NCI-H1436 (cell line): ENCODE measurements at places on chromosomes 13 and 19.

- no peak for DNase-seq
Measured at GRCh38 chr19:40601134-40601974, at the start of gene LTBP4. Gene LTBP4 (plus strand): TSS chr19:40601369. CDS start chr19:40601388, 19 bp downstream.

DNA sequence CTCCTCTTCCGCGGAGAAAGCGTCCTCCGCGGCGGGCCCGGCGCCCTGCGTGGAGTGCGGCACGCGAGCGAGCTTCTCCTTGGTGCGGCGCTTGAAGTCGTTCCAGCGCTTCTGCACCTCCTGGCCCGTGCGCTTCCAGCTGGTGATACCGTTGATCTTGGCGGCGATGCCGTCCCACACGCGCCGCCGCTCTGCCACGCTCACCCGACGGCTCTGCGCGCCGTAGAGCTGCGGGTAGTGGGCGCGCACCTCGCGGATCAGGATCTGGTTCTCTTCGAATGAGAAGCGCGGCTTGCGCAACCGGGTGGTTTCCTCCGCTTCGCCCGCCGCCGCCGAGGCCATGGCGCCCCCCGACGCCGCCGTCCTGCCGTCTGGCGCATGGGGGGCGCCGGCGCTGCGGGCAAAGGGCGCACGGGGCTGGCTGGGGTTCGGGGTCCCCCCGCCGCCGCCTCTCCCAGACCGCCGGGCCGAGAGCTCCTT, 941 bp downstream of the MYPOP start:
- DNase-seq = peak; percentile 5

DNA sequence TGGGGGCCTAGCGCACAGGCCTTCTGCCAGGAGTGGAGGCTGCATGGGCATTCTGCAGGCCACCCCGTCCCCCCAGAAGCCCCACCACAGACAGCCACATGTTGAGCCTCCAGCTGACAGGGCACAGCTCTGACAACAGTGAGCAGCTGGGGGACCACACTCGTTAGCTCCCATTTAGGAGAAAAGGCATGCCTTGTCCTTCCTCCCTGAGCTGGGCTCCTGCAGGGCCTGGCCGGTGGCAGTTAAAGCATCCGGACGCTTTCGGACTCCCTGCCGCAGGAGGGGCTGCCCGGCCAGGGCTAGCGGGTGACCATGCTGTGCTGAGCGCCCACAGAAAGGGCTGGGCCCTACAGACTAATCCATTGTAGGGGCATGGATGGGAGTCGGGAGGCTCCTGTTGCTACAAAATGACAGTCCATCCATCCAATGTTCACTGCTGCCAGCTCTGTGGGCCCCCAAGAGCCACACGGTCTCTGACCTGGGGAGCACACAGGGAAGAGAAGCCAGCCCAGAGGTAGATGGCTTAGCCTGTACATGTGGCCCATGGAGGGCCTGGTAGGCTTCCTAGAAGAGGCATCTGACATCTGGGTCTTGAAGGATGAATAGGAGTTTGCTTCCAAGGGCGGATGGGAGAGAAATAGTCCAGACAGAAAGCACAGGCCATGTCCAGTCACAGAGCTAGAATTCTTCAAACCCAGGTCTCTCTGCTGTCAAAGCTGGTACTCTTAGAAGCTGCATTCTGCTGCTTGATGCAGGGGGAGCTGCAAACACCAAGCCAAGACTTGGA, 116.5 kb upstream of the VSTM2B start:
- no peak for DNase-seq

DNA sequence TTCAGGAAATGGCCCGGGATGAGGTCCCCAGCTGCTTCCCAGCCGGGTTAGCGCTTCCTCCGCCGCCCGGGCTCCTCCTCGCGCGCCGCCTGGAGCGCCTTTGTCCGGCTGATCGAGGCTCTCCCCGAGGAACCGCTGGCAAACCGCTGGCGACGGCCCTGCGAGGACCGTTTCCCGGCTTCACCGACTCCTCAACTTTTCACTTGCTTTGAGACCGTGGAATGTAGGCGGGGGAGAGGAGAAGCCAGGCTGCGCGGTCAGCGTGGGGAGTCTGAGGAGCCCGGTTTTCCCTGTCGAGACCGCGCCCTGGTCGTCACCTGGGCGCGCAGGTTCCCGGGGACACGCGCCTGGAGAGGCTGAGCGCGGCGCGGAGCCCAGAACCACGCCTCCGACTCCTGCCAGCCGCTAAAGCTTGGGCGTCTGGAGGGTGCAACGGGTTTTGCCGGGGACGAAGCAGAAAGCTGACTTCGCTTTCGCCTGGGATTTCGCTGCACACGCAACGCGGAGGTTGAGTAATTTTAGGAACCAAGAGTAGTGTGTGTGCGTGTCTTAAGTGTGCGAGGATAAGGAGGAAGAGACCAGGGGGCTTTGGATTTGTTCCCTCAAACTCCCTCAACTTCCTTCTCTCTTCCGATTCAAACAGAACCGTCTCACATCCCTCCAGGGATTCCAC, 7.3 kb upstream of the DGKH start:
- DNase-seq = no peak

DNA sequence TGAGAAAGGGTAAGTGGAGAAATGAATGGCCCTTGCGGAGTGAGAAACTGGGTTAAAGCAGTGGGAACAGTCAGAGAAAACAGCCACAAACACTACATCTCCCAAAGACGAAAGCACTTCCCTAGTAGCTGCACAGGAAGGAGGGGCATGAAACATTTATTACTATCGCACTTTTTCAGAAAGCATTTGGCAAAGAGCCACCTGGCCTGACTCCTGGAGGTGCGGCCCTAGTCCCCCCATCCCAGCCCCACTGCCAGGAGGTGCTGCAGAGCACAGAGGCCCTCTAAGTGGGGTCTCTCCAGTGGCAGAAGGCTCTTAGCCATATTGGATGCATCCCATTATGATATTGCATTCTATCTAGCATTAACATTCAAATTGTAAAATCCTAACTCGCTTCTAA, 55.8 kb downstream of the MTMR6 start:
- no peak for DNase-seq

- DNase-seq = no peak
Measured at GRCh38 chr13:70237131-70237530, 128.9 kb upstream of the KLHL1 start.

DNA sequence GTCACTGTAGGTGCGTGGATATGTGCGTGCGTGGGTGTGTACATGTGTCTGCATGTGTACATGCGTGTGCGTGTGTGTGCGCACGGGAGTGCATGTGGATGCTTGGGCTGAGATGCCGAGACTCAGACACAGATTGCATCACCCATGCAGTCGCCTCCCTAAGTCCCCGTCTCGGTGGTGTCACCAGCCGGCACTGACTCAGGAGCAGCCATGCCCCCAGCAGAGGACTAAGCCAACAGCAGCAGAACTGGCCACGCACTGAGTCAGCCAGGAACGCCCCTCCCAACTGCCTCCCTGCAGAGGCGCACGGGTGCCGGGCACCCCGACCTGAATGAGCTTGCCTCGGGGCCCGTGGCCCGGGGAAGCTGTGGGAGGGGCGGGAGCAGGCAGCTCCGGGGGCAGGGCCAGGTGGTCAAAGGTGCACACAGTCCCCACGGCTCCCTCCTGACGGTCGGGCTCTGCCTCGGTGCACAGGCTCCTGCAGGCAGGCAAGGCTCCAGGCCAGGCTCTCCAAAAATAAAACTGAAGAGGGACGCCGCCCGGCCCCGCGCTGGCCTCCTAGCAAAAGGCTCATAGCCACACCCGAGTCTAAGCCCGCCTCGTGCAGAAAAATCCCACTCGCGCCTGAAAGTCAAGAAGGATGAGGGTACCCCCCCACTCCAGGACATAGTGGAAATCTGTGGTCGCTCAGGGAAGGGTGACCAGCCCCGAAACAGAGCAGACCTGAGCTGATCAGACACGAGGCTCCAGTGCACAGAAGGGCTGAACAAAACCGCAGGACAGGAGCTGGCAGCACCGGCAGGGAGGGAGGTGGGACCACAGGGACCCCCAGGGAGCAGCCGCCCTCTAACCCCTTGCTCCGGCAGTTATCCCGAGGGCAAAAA, 49.2 kb downstream of the GADD45B start:
- no peak for DNase-seq

- no peak for DNase-seq
Measured at GRCh38 chr13:40503011-40503410, 163.4 kb downstream of the FOXO1 start.

GRCh38 chr19:13670846-13671245, 93.5 kb upstream of the MRI1 start:
- DNase-seq = peak; percentile 36

GRCh38 chr13:26756961-26757360, 3.6 kb downstream of the GPR12 start:
- DNase-seq = no peak

- DNase-seq = no peak
Measured at GRCh38 chr19:46475986-46476385, 4.6 kb upstream of the PNMA8A start.
